ENCODE measurements at places on chromosomes 5 and 9.

GRCh38 chr5:58932057-58932612 is 349.3 kb downstream of the RAB3C start:
- DNase-seq, result no peak

DNA sequence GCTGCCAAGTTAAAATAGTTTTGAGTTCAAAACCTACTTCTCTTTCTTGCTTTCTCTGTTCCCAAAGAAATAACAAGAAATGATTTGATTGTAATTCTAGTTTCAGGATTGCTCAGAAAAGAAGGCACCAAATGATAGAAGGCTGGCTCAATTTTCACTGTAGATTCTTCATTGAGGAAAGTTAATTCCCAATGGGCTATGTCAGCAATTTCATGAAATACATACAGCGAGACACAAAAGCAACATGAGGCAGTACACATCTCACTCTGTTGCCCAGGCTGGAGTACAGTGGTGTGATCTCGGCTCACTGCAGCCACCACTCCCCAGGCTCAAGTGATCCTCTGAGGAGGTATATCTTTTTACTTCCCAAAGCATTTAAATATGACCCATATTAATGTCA is 1659.9 kb upstream of the C9orf72 start:
- no peak for DNase-seq

GRCh38 chr9:20551236-20551635 is 71.1 kb downstream of the MLLT3 start:
- DNase-seq, result peak; percentile 75

- no peak for DNase-seq
Observed at GRCh38 chr5:53069626-53070025, 39.9 kb downstream of the MOCS2 start.

- no peak for DNase-seq
Observed at GRCh38 chr5:67100301-67100700, 96.3 kb downstream of the CD180 start.

DNA sequence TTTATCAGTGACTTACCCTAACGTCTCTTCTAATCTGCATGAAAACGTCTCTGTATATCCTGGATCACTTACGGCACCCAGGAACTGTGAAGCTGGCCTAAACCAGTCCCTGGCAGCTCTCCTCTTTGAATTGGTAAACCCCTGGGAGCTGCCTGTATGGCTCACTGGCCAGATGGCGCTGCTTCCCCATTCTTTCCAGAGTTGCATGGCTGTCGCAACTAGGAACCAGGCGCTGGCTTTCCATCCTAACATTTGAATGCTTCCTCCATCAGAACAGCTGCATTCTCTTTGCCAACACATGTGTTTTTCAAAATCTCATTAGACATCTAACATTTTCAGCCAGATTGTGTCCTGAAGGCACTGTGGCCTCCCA is 8.0 kb upstream of the PCA3 start:
- no peak for DNase-seq

- DNase-seq, result no peak
Observed at GRCh38 chr5:74389531-74390305, 250.8 kb downstream of the ENC1 start.

- peak; percentile 77 for DNase-seq
Observed at GRCh38 chr5:139745132-139745799, 50.3 kb upstream of the PSD2 start.

DNA sequence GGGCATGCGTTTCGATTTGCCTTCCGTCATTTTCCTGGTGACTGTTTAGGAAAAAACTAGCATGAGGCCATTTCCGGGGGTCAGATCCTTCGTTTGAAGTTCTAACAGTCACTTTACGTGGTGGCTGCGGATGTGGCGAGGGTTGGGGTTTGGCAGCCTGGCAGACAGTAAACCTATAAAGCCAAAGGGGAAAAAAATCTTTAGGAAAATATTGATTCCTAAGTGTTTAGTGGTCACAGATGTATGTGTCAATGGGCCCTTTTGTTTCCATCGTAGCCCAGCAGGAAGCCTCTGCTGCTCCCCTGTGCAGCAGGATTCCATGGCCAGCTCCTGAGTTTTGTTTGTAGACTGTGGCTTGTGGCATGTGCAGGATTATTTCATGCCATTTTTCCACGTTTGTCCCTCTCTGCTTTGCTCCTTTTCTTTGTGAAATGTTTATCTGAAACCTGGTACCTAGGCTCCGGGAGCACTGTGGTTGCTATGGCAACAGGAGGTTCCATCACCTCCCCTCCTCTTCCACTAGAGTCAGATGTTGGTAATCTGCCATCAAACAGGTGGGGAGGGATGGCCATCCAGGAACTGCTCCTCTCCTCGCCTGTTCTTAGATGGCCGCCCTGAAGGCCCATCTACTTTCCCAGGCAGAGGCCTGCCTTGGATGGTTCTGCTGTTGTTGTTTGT is 202.3 kb downstream of the AOPEP start:
- DNase-seq, result no peak

- no peak for DNase-seq
Observed at GRCh38 chr5:6448141-6448491, 543 bp upstream of the UBE2QL1 start.

GRCh38 chr5:122880749-122881148 is 35.3 kb downstream of the SNX24 start:
- DNase-seq, result no peak

- no peak for DNase-seq
Observed at GRCh38 chr5:67880876-67881275, 334.7 kb upstream of the PIK3R1 start.

DNA sequence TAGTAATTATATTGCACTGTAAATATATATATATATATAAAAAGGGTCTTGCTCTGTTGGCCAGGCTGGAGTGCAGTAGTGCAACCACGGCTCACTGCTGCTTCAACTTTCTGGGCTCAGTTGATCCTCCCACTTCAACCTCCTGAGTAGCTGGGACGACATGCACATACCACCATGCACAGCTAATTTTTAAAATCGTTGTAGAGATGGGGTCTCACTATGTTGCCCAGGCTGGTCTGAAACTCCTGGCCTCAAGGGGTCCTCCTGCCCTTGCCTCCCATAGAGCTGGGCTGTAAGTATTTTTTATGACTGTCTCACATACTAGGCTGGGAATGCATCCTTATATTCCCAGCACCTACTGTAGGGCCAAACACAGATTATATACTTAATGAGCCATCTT is 11.9 kb downstream of the PSMD5 start:
- DNase-seq, result no peak

- no peak for DNase-seq
Observed at GRCh38 chr9:28032268-28032590, 458.9 kb upstream of the C9orf72 start.

GRCh38 chr9:101791938-101792337 is 53.5 kb upstream of the GRIN3A start:
- peak; percentile 17 for DNase-seq

DNA sequence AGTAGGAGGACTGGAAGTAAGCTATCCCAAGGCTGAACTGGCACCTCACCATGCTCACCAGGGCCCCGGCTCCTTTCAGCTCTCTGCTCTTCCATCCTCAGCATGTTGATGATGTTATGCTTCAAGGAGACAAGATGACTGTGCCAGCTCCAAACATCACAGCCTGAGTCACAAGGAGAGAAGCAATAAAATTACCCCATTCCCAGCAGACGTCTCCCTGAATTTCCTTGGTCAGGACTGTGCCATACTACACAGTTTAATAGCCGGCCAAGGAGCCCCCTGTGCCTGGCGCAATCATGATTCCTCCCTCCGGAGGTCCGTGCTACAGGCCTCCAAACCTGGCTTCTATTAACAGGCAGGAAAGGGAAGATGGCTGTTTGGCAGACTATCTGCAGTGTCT is 51.2 kb upstream of the ROR2 start:
- DNase-seq, result no peak

GRCh38 chr5:143134900-143135299 is 268.6 kb downstream of the NR3C1 start:
- DNase-seq, result no peak

GRCh38 chr5:150734579-150735384 is 24.0 kb downstream of the DCTN4 start:
- no peak for DNase-seq

DNA sequence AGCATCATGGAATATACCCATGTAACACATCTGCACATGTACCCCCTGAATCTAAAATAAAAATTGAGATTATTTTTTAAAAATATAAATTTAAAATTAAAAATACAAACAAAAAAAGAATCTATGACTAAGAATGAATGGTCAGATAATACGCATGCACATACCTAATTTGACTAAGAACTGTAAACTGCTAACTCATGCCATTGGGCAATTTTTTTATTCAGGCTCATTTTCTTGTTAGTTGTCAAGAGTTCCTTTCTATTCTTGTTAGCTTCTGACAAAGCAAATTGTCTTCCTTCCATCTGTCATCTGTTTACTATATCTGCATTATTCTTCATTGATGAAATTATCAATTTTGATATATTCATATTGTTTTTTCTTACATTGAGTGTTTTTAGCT is 69.5 kb upstream of the HAND1 start:
- DNase-seq, result no peak

- no peak for DNase-seq
Observed at GRCh38 chr5:138639326-138639725, 64.1 kb upstream of the HSPA9 start.

- DNase-seq, result no peak
Observed at GRCh38 chr5:10434392-10434791, 7.3 kb upstream of the ROPN1L start.

DNA sequence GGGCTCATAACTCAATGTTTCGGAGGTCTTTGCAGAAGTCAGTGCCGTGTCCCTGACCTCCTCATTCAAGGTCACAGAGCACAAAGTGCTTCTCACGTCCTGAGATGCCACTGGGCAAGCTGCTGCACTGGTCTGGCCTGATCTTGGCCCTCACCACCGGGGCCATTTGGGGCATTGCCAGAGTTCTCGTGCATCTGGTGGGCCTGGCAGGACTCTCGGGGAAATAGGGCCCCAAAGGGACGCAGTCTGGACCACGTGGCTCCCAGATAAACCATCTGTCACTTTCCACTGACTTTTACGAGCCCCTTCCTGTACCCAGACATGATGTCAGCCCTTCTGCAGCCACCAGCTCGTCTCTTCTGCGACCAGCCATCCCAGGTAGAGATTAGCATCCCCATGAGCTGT is 54.8 kb downstream of the HRH2 start:
- DNase-seq, result no peak

DNA sequence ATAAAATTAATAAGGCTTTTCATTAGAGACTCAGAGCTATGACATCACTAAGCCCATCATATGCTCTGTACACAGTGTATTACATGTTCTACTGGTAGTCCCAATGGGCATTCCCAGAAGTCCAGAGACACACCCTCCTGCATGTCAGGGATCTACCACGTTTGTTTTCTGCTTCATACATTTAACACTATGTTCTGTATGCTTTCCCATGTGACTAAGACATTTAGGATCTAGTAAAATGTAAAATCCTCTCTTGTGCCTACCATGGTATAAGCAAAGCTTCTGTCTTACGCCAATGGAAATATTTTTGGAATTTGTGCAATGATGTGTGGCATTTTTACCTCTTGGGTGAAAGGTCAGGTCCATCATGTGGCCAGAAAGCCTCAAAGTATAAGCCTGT is 192.4 kb downstream of the ADAMTSL1 start:
- no peak for DNase-seq

DNA sequence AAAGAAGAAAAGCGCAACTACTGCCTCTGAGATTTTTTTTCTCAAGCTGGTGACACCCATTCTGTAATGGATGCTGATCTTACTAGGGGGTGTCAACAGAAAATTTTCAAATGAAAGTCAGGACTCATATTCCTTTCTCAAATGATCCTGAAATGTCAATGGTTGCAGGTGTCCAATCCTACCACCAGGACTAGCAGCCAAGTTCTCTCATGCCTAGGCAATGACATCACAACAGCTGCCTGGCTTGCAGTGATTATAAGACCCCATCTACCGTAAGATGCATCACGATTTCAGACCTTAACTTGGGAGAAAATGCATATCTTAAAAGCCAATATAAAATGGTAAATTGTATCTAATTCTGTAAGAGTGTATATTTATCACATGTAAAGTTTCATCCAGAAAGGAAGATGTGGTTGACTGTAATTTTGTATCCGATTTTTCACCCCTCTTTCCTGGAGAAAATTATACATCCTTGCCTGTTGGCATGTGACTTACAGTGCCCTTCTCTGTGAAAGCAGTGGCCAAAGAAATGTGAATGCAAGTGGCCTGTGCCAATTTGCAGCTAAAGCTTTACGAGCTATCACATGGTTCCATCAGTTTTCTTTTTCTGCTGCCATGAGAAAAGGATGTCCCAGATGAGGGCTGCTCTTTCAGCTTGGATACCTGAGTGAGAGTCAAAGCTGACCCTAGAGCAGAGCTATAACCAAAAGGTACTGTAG is 104.4 kb downstream of the DENND1A start:
- DNase-seq, result no peak

- no peak for DNase-seq
Observed at GRCh38 chr9:19976226-19976625, 187.4 kb upstream of the SLC24A2 start.

DNA sequence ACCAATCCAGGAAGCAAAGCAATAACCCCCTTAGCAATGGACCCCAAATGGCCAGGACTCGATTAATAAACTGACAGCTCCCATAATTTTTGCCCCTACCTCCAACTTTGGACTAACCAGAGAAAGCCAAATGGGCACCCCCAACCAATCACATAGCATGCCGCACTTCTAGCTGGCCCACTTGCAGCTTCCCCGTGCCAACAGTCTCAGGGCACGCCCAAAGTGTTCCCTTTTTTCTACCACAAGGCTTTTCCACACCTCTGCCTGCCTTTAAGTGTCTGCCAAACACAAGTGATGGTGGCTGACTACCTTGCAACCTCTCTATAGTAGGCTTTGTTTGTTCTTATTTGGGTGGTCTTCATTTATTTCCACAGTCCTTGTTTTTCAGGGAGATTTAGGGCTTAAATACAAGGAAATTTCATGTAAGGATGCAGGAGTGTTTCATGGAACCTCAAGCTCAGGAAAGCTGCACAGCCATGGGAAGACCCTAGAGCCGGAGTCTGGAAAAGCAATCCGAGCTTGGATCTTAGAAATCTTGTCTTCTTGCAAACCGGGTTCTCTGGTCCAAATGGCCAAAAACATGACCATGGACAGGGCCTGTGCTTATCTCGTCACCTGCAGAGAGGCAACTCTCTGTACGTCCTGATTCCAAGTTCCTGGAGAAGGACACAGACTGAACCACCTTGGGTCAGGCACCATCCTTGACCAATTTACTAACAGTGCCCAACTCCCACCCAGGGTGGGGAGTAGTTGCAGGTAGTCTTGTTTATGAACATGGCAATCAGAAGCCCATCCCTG is 89.2 kb downstream of the THBS4 start:
- no peak for DNase-seq

DNA sequence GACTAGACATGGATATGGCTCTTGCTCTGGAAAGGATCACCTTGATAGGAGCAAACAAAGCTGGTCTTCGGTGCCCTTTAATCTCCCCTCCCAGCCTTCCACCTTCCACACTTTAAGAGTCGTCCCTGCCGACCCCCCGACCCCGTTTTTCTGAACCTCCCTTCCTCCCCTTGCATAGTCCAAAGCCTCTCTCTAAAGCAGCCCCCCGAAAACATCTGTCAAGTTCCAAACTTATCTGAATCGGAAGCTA is 423 bp upstream of the NUP214 start:
- DNase-seq, result no peak

DNA sequence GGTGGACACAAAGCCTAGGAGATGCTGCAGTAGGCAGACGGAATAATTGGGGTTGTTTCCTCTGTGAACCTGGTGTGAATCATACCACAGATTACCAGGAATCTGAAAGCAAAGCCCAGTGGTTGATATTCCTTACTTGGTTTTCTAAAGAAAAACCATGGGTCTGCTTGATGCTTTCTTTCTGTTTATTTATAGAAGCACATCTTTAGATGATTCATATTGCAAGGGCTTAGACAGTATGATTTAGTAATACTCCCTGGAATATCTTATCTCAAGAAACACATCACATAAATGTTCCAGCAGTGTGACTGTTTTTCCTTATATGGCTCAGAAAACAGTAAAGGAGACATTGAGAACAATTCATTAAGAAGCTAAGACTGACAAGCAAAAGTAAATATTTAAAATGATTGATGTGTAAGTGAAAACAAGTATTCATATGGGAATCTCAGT is 623.3 kb downstream of the RAB3C start:
- peak; percentile 52 for DNase-seq
